ENCODE measurements at places on chromosomes 7 and 10. TPM values are rescaled to one million over a fixed set of nuclear protein-coding genes. Genes with fewer than 3 reads are reported as not detected.

NPC1L1 gene
- not detected for total RNA-seq

SLC16A9 gene
- total RNA-seq: 0.23 TPM

ADRB1 gene
- not detected for total RNA-seq

ANAPC16 gene
- total RNA-seq: 39.1 TPM

EPDR1 gene
- 76.3 TPM for total RNA-seq

CYP17A1 gene
- total RNA-seq: not detected

C10orf95 gene
- total RNA-seq: not detected

METTL27 gene
- 1.1 TPM for total RNA-seq

RET gene
- total RNA-seq: not detected

MYH16 gene
- total RNA-seq: 0.08 TPM

AZGP1 gene
- total RNA-seq: 0.30 TPM

SKIDA1 gene
- total RNA-seq: 0.53 TPM
